Airway epithelial cell (primary cell): ENCODE measurements at places on chromosomes 12 and 14. TPM values are rescaled to one million over a fixed set of nuclear protein-coding genes. Genes with fewer than 3 reads are reported as not detected.

Gene DGKA
- total RNA-seq = 141 and 497 TPM in 2 replicates

Gene GCN1
- 60.8 and 79.6 TPM in 2 replicates for total RNA-seq

Gene JDP2
- 26.0 and 29.2 TPM in 2 replicates for total RNA-seq

Gene AQP6
- total RNA-seq = 0.14 TPM in 1 of 2 replicates, not detected in the other

Gene ATXN3
- total RNA-seq = 12.8 and 51.0 TPM in 2 replicates

Gene GYS2
- not detected in 2 replicates for total RNA-seq
